Activated naive CD4-positive, alpha-beta T cell treated with Interleukin-2 at 50 U/mL for 16 hours (primary cell): ENCODE measurements at places on chromosomes 4 and X.

GRCh38 chr4:165723051-165723795 is 149.8 kb upstream of the TLL1 start:
- no peak for DNase-seq

GRCh38 chrX:131752493-131753198 is 208.8 kb downstream of the OR13H1 start:
- no peak for DNase-seq

DNA sequence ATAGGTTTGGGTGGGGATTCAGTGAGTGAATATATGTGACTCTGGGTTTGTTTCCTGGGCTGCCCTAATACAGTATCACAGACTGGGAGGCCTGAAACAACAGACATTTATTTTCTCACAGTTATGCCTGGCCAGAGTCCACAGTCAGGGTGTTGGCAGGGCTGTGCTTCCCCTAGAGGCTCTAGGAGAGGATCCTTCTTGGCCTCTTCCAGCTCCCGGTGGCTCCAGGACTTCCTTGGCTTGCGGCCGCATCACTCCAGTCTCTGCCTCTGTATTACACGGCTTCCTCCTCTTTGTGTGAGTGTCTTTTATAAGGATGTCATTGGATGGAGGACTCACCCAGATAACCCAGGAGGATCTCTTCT is 5.2 kb upstream of the JAKMIP1 start:
- DNase-seq: no peak

GRCh38 chrX:33725535-33726210 is 406.4 kb downstream of the FAM47A start:
- DNase-seq: no peak

DNA sequence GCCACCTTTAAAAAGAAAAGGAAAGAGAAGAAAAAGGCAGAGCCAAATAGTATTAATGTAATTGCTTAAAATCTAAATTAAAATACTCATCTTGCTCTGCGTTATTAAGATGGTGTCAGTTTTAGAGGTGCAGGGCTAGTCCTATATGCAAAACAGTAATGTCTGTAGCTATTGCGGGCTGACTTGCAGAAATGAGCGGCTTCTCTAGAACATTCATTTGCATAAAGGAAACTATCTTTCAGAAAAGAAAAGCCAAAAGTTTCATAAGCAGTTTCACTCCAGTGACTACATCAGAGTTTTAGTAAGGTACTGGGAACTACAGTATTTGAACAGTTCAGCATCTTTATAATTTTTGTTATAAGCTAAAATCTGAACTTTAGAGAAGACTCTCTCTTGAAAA is 6.0 kb downstream of the SMAD1 start:
- DNase-seq: peak; percentile 20

DNA sequence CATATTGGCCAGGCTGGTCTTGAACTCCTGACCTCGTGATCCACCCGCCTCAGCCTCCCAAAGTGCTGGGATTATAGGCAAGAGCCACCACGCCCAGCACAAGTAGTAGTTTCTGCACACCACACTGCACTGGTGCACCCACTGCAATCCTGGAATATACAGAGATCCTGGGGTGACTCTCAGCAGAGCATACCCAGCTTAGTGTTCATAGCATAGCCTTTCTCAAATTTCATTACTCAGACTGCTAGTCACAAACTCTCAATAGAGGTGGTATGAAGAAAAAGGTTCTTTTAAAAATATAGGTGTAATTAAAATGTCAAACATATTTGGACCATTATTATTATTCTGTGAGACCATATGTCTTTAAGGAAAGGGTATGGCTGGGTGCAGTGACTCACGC is 6.2 kb upstream of the ARHGAP10 start:
- DNase-seq: no peak

- no peak for DNase-seq
Measured at GRCh38 chr4:158949099-158949498, 153.8 kb upstream of the RAPGEF2 start.

DNA sequence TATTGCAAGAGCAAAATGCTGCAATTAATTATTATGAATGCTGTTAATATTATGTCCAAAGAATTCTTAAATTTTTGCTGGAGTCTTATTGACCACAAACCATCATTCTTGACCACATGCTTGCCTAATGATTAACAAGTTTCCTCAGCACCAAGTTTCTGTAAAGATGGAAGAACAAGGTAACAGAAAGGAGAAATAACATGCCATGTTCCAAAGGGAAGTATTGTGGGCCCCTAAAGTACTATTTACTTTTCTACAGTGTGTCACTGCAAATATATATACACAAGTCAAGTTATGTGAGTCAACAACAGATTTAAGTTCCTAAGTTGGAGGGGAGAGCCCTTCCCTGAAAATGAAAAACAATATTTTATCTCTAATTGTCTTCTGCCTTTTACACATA is 20.6 kb downstream of the FAM47E start:
- no peak for DNase-seq

DNA sequence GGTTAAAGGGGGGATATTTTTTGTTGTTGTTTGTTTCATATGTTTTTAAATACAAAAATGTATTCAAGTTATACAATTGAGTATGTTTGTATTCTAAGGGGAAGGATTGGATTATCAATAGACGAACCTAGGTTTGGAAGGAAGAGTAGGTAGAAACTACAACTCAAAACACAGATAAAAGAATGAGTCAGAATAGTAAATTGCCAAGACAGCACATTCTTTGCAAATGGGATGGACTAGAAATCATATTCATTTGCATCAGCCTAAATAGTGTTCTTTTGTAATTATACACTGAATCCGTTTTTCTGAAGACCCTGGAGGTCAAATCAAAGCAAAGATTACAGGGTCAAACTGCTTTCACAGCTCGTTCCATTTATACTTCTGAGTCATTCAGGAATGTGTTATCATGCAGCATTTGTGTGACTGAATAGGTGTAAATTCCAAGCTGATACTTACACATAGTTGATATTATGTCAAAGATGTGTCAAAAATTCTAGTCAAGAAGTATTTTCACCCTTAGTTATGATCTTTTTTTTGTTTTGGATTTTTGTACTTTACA is 273.3 kb upstream of the FAT4 start:
- no peak for DNase-seq

DNA sequence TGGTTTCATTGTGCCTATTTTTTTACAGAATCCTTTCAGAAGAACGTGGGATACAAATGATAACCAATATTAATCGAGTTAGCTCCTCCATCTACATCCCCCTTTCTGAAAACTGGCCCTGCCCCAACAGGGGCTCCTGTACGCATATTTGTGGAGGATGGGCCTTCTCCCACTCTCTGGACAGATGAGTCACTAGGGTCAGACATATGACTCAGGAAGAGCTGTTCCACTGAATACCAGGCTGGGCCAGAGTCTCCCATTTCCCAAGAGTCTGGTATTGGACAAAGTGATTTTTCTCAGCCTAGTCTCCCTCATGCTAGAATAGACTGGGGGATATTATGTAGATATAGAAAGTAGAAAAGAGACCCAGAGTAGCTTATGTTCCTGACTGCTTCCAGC is 142.4 kb downstream of the TSPAN5 start:
- DNase-seq: no peak

DNA sequence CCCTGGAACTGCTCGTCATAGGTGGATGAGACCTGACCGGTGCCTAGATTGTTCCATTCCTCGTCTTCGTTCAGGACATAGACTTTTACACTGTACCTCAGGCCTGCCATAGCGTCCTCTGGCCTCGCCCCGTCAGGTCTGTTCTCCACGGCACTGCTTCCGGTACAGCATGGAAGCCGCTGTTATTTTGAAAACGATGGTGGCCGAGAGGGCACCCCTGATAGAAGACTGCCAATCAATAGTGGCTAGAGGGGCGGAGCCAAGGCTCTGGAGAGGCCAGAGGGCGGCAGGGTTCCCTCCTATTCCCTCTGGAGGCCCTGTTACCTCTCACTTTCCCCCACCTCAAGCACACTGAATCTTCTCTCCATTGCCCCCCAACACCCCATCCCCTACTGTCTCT is at the start of gene PPP4R3C:
TSS of gene PPP4R3C (minus strand) at position 155 of the 400 bp plus-strand sequence. CDS start at position 110, 45 bp downstream.
- no peak for DNase-seq

DNA sequence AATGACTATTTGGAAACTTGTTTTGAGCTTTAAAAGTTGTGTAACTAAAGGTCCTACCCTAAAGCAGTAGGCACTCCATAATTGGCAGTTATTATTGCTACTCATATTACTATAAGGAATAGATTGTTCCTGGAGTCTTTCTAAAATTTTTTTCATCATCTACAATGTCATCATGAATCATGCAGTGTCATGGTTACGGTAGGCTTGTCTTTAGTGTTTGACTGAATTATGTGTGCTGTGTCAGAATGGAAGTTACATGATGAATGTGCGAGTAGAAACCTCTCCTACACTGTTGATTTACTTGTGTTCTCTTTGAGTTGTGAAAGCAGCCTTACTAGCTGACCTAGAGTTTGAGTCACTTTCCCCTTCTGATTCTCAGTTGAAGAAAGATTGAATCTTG is 1099.9 kb downstream of the RAPGEF2 start:
- DNase-seq: no peak

- DNase-seq: no peak
Measured at GRCh38 chr4:119692001-119692400, 63.4 kb upstream of the PDE5A start.

DNA sequence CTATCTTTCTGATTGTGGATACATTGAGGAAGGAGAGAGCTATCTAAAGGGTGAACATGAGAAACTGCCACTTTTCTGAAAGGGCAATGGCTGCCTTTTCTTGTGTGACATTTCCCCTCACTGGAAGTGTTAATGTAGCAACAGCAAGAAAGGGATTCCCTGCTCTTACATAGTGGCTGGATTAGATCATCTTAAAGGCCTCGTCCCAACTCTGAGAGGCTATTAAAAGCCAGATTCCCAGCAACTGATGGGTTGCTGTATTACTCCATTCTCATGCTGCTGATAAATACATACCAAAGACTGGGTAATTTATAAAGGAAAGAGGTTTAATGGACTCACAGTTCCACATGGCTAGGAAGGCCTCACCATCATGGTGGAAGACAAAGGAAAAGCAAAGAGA is 33.7 kb upstream of the ADH7 start:
- no peak for DNase-seq

GRCh38 chrX:50905334-50905733 is 5.2 kb upstream of the BMP15 start:
- DNase-seq: no peak

DNA sequence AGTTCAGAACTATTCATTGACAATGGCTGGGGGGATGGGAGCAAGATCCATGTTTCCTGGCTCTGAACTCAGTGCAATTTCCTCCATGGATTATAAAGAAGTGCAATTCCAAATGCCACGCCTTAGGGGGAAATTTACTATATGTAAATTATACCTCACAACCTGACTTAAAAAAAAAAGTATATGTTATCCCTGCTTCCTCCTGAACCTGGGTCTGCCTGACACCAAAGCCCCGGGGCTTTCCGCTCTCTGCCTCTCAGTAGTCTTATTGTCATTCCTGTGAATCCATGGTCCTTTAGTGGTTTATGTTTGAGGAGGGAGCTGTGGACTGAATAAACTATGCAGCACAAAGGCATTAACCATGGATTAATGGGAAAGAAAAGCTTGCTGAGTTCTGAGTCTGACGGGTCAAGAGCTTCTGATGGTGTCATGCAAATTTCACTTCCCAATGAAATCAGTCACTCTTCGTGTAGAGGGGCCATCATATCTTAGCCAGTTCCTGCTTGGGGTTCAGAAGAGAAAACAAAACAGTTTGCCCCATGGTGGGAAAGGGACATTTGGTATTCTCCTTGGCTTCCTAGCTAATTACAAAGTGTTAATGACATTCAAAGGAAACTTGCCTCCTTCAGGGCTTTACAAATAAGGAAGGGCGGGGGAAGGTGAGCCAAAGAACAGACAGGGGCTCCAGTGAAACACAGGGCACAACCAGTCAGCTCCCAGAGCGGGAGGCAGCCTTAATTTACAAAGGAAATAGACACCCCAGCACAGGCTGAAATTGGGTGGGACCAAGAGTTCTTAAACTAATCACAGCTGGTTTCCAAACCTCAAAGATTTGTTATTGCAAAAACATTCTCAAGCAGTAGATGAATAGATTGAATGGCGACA is 14.3 kb downstream of the FAM9C start:
- no peak for DNase-seq

DNA sequence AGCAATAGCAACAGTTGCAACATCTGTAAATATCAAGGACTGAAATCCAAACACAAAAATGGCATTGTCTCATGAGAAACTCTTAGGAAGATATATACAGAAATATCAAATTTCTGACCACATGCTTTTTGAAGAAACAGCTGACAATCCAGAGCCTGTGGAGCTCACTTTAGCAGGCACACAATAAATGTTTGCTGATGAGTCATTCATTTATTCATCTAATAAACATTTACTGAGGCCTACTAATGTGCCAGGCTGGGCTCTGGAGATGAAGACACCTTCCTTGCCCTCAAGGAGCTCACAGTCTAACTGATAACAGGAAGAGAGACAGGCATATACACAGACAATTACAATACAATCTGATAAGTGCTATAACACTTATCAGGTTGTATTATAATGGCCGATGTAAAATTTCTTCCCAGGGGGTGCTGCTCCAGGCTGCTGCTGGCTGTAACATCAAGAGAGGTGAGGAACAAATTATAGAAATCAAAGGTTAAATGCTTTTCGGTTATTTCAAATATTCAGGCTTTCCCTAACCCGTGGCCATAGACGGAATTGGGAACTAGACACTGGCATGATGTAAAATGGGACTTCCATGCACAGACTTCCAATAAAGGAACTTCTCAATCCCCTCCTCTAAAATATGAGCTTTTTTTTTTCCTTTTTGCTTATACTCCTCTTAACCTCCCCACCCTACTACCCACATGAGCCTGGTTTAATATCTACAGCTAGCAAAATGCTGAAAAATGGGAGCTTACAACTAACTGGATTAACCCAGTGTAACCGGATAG is 16.8 kb upstream of the ZCCHC13 start:
- DNase-seq: no peak

GRCh38 chrX:120672389-120672788 is 42.5 kb upstream of the C1GALT1C1 start:
- no peak for DNase-seq

- DNase-seq: no peak
Measured at GRCh38 chr4:162497564-162498167, 333.9 kb upstream of the FSTL5 start.

DNA sequence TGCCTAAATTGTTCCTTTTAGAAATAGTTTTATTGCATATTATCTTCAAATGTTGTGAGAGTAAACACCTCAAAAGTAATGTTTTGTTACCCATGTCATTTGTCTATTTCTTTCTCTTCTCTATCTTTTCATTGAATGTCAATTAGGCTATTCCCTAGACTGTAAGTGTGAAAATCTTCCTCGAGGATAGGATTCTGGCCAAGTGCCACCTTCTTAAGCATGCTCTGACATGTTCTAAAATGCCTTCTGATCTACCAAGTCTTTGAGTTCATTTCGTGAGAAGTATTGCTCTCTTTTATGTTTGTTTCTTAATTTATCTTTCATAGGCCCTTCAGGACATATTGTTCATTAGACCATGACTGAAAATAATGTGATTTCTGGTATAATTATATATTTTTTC is 44.1 kb upstream of the TLL1 start:
- DNase-seq: no peak

DNA sequence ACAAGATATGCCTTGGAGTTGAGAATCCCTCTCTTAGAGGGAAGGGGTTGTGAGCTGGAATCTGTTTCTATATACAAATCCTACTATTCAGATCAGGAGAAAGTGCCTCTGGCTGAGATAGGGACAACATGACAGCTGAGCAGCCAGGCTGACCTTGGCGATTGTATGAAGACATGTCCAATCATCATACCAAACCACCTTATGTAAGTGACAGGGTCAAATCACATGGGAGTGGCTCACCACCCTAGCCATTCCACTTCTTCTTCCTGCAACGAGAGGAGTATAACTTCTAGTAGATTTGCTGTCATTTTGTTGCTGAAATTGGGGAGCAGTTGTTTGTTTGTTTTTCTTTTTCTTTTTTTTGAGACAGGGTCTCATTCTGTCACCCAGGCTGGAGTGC is 48.3 kb upstream of the TMEM150C start:
- DNase-seq: no peak
